ENCODE measurements at places on chromosomes 7 and 10. TPM values are rescaled to one million over a fixed set of nuclear protein-coding genes. Genes with fewer than 3 reads are reported as not detected.

The RELN gene
- total RNA-seq = 0.44 TPM

The JCAD gene
- 23.5 TPM for total RNA-seq

The C7orf33 gene
- total RNA-seq = not detected

The IFIT1B gene
- not detected for total RNA-seq

The ITPRID1 gene
- total RNA-seq = not detected

The KIAA1217 gene
- total RNA-seq = 30.2 TPM

DNA sequence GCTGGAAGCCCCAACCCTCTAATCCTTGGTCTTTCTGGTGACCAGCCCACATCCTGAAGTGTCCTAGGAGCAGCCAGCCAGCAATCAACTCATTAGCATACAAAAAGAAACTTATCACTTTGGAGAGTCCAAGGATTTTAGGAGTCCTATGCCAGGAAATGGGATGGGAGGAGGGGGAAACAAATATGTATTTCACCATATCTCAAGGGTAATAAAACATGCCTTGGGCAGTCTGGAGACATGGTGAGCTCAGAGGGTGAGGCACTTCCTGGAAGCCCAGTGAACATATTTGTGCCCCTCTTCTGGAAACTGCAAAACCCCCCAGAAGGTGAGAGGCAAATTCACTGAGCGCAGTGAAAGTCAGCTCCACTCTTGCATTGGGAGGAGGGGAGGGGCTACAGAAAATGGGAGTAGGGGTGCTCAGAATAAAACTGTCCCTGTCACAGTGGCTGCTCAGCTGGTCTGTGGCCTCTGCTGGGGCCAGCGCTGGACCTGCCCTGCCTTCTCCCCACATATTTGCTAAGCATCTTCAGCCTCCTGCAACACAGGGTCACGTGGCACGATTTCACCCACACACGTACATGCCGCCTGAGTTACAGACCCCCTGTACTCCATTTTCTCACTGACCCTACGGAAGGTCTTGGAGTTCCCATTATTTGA lies 17.7 kb upstream of the ZMIZ1 start:
- peak; percentile 4 for DNase-seq

- DNase-seq = no peak
These were observed 474.1 kb upstream of the ZMIZ1 start for GRCh38 chr10:78594559-78595268.

- DNase-seq = no peak
These were observed 103.9 kb downstream of the SLC37A3 start for GRCh38 chr7:140294454-140294853.

DNA sequence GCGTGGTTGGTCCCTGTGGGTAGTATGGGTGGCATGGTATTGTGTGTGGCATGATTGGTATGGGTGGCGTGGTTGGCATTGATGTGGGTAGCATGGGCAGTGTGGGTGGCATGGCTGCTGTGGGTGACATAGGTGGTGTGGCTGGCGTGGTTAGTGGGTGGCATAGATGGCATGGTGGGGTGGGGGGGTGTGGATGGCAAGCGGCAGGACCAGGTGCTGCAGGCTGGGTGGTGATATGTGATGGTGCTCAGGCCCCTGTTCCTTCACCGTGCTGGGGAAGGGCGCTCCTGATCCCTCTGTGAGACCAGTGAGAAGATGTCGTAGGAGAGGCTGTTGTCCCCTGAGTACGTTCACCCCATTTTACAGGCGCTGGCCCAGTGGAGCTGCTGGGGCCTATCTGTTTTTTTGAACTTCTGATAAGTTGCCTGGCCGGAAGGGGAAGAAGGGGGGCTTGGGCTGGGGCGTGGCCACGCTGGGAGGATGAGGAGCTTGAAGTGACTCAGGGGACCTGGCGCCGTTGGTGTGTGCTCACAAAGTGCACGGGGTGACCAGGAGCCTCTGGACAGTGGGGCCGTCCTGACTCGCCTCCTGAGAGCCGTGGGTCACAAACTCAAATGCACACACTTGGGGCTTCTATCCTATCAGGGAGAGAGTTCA lies 17.5 kb downstream of the INPP5A start:
- peak; percentile 66 for DNase-seq

GRCh38 chr10:5284311-5285057 lies 80.3 kb upstream of the UCN3 start:
- DNase-seq = no peak

DNA sequence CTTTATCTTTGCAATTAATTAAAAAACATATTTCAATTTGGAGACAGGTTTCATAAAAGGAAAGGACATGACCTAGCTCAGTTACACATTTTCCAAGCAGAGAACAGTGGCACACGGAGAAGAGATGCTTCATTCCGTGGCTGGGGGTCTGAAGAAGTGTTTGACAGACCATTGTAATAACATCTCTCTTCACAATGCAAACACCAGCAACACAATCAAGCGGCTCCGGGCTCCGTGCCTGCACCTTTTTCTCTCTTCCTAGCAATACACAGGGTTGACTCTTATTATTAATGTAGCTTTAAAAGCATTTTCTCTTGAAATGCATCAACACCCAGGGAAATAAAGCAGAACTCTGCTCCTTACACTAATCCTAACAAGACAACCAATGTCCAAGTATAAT lies 261.0 kb upstream of the AOAH start:
- no peak for DNase-seq

DNA sequence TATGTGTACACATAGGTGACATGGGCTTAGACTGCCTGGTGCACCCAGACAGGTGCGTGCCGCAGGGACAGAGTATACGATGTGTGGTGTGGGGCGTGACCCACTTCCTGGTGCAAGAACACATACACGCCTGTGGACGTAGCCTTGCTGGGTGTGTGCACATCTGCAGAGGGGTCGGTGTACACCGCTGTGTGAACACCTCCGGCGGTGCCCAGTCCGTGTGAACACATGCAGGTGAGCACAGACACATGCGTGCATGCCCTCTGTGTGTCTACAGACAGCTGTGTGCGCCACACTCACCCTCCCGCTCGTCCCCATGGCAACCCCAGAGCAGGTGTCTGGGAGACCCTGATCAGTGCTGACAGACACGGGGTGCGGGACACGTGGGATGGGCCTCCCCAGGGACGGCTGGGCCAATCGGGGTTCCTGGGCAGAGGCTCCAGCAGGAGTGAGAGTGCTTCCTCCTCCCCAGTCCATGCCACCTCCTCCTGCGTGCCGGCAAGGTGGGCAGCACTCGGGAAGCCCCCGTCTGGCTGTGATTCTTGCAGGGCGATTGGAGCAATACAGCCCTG lies 23.4 kb downstream of the ELFN1 start:
- DNase-seq = peak; percentile 12

DNA sequence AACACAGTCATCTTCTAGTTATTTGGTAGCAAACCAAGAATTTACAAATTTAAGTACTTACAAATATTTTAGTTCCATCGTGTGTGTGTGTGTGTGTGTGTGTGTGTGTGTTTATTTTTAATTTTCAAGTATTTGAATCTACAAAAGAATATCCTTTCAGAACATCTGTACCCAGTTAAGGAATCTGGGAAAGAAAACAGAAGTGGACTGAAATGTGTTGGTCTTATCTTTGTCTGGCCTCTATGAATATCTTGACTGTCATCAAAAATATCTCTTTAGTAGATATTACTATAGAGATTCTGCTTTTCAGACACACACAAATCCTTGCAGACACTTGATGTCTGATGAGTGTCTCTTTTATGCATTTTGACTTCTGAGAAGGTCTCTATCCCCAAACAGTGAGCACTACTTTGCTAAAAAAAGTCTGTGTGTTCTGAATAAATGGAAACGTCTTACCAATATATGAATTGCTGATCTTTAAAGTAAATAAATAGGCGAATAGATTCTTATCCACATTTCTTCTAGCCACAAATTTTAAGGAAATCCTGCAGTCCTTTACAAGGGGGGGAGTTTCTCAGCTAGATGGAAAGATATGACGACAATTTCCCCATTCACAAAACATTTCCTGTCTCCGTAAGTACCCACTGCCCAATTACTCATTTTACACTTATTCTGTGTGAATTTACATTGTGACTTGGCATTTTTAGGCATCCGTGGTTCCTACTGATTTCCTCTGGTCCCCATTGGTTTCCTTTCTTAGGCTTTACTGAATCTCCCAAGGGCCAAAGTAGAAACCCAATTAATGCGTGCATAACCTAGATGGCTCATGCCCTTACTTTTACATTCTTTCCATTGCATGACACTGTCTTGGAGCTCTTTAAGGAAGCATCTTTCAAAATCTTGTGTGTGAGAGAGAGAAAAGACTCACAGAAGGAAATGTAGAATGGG lies 36.0 kb downstream of the NRCAM start:
- no peak for DNase-seq

DNA sequence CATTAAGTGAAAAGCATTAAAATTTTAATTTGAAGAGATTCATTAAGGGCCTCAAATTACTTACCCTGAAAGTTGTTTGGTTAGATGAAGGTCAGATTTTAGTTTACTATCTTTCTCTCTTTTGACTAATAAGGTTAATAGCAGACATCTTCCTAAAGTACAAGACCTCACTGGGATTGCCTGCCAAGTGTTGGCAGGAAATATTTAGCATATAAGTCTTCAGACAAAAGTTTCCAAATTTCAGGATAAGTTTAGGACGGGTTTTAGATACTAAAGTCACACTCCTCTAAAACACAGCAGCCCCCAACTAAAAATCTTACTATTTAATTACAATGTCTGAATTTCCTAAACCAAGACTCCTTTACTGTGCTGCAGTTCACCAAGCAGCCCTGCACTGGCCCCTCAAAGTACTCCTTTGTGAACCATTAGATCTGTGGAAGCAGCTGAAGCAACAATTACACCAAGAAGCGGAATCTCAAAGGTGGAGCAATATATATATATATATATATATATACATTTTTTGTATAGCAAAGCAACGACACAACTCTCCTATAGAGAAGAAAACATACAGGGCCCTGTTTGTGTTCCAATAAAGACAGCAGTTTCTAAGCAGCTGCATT lies 91.2 kb upstream of the KCNIP2 start:
- no peak for DNase-seq

DNA sequence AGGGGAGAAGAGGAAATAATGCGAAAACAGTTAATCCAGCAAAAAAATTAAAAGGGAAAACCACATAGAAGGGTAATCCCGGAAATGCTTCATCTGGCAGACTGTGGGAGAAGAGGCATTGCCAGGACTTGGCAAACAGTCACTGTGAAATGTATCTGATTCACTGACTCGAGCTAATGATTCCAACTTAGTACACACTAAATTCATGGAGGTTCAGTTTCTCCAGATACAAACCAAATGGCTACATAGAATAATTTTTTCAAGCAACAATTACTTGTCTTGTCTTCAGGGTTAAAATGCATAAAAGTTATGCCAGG lies 36.4 kb downstream of the GDI2 start:
- DNase-seq = no peak

DNA sequence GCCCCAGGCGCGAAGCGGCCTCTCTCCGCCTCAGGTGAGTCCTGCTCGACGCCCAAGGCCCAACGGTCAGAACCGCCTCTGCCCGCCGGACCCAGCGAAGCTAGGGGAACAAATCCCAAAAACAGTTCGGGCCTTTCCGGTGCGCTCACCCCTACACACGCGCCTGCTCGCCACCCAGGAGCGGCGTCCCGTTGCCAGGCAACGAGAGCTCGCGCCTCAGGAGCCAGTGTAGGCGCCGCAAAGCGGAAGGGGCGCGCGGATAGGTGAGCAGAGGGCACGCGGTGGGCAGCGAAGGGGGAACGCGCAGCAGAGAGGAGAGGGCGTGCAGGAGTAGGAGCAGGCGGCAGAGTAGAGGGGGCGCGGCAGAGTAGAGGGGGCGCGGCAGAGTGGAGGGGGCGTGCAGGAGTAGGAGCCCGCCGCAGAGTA lies at the start of the genes DYDC1 and DYDC2:
TSS of gene DYDC1 (minus strand) at position 193 of the 426 bp plus-strand sequence. CDS start 4,154 bp downstream, outside the sequence.
TSS of gene DYDC2 (plus strand) at position 219 of the 426 bp plus-strand sequence. CDS start 5,663 bp downstream, outside the sequence.
- peak; percentile 45 for DNase-seq

GRCh38 chr10:19961076-19962053 lies 145.1 kb downstream of the PLXDC2 start:
- no peak for DNase-seq

GRCh38 chr7:158127241-158127640 lies 460.4 kb downstream of the PTPRN2 start:
- no peak for DNase-seq

DNA sequence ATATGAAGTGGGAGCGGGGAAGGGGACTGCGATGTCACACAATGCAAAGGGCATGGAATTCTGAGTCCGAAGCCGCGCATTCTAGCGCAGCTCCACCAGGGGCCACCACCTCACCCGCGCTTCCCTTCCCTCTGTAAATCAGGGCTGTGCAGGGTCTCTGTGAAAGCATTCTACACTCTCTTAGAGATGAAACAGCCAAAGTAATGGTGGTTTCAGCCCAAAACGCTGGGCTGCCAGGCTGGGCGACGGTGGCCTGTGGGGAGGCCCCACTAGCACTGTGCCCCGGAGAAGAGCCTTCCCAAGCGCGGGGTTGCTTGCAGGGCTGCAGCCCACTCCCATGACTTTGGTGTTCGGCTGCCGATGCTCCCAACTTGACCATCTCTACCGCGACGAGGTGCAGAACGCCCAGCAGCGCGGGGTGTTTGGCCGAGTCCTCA lies 11.4 kb downstream of the ATG9B start:
- DNase-seq = no peak

GRCh38 chr7:137882806-137883205 lies 36.0 kb upstream of the DGKI start:
- no peak for DNase-seq

GRCh38 chr7:99563650-99564049 lies 5.2 kb downstream of the ZNF655 start:
- DNase-seq = no peak

GRCh38 chr7:953547-954327 lies 743 bp downstream of the ADAP1 start:
- peak; percentile 57 for DNase-seq

DNA sequence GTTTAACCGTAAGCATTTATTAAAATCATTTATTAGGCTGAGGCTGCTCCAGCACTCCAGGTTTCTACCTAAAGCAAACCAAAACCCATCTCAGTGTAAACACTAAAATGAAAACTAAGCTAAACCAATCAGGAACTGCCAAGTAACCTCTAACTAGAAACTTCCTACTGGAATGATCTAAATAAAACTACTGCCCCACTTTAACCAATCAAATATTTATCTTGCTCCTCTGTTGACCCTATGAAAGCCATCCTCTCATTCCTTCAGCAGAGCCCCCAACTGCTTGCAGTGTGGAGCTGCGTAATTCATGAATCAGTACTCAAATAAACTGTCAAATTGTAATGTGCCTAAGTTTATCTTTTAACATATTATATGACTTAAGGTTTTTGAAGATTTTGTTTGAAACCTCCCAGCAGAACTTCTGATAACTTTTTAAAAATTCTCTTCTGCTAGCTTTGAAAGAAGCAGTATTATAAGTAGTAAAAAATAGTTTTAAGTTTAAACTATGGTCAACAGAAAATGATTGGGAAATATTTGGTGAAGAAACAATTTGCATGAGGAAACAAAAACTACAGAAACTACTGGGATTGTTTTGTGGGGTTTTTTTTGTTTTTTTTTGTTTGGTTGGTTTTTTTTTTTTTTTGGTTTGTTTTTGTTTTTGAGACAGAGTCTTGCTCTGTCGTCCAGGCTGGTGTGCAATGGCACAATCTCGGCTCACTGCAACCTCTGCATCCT lies 47.4 kb downstream of the GPR37 start:
- no peak for DNase-seq

DNA sequence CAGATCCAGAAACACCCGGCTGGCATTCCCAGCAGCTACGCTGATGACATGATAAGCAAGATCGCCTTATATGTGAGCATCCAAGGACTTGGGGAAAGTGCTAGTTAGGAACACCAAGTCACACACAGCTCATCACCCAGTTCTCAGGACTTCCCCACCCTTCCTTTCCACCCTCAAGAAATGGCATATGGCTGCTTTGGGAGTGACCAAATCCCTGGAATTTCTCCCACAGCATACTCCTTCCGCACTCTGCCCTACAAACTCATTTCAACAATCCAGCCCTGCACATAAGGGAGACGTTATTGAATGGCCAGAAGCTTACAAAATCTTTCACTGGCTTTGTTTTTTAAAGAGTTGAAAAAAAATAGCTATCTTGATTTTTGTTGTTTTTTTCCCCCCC lies 4.2 kb downstream of the ITIH5 start:
- DNase-seq = no peak
